ENCODE measurements at places on chromosomes 6 and 20.

- DNase-seq: peak; percentile 9
Observed at GRCh38 chr20:35773154-35773751, 1.4 kb downstream of the PHF20 start.

DNA sequence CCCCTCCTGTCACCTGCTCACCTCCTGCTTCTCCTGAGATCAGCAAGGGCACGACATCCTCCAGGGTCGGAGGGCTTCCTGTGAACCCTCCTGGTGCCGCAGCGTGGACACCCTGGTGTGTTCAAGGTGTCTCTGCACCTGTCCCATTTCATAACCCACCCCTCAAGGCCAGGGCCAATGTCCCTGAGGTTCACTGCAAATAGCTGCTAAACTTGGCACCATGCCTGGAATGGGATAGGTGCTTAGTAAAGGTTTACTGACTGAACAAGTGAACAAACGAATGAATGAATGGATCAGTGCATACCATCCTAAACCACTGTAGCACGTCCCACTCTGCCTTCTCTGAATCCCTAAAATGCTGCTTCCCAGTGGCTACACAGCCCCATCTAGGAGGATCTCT, 35.0 kb downstream of the SIRPA start:
- no peak for DNase-seq

DNA sequence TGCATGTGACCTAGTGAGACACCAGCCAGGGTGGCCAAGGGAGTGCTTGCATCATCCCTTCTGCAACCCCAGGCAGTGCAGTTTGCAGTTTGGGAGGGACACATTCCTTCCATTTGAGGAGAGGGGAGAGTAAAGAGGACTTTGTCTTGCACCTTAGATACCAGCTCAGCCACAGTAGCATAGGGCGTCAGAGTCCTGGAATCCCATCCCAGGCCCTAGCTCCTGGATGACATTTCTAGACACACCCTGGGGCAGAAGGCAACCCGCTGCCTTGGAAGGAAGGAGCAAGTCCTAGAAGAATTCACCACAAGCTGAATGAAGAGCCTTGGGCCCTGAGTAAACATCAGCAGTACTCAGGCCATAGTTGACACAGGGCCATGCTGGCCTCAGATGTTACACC, 680.4 kb upstream of the IMPG1 start:
- DNase-seq: no peak

DNA sequence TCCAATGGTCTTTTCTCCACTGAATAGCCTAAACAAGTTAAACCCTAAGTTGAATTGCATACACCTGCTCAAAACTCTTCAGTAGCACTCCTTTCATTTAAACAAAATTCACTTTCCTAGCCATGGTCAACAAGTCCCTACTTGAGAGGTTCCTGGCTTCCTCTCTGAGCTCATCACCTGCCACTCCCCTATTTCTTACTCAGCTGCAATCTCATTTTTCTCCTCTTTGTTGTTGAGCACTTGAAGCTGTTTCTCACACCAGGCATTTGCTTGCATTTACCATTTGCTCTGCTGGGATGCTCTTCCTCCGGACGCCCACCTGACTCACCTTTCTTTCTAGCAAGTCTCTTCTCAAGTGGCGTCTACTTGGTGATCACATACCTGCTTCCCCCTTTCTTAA, 38.5 kb downstream of the EDN1 start:
- no peak for DNase-seq

- DNase-seq: no peak
Observed at GRCh38 chr6:68653074-68653705, 18.1 kb downstream of the ADGRB3 start.

GRCh38 chr6:166604911-166605310, 18.4 kb upstream of the RAMACL start:
- no peak for DNase-seq

DNA sequence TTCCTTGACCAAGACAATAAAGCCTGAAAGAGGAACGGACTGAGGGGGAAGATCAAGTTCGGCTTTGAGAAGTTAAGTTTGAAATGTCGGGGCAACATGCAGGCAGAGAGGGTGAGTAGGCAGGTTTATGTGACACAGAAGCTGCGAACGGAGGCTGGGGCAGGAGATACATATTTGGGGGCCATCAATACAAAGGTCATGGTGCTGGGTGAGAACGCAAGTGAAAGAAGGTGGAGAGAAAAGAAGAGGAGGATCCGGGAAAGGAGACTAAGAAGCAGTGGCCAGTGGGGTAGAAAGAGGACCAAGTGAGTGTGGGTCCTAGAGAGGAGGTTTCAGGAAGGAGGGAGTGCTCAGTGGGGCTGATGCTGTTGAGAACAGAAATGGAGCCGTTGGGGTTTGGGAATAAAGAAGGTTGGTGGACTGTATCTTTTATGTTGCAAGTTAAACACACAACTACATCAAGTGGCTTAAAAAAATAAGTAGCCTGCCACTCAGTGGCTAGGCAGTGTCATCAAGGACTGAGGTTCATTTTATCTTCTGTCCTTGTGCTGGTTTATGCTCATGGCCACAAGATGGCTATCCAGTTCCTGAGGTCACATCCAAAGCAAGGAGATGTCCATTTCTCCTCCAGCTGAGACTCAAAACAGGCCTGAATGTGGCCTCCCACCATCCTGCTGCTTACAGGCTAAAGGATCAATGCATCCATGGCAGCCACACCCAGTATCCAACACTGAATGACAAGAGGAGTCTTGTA, 1.7 kb upstream of the BLCAP start:
- DNase-seq: no peak

GRCh38 chr6:41937861-41938574, 3.6 kb downstream of the CCND3 start:
- DNase-seq: no peak

GRCh38 chr6:72022830-72023229, 136.5 kb downstream of the RIMS1 start:
- no peak for DNase-seq

DNA sequence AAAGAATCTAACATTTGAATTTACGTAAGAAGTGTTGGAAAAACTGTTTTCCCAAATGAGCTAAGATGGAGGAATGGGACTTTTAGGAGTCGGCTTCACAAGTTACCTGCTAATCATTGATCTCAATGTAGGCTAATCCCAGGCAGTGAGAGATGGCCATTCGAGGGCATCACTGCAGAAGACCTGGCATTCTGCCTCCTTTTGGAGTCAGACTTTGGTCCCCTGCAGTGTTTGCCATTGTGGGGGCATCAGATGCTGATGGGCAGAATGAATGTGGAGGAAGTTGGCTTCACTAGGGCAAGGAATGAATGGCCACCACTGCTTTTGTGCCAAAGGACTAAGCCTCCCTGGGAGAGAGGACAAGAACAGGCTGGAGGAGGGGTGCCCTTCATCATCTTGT, 55.7 kb upstream of the NKX2-2 start:
- DNase-seq: no peak

GRCh38 chr6:117167520-117168271, 97.7 kb upstream of the VGLL2 start:
- no peak for DNase-seq

- DNase-seq: peak; percentile 94
Observed at GRCh38 chr6:73653571-73654424, at the start of gene SLC17A5. TSS of gene SLC17A5 (minus strand) at chr6:73653992. CDS start at chr6:73653886, 106 bp downstream.

DNA sequence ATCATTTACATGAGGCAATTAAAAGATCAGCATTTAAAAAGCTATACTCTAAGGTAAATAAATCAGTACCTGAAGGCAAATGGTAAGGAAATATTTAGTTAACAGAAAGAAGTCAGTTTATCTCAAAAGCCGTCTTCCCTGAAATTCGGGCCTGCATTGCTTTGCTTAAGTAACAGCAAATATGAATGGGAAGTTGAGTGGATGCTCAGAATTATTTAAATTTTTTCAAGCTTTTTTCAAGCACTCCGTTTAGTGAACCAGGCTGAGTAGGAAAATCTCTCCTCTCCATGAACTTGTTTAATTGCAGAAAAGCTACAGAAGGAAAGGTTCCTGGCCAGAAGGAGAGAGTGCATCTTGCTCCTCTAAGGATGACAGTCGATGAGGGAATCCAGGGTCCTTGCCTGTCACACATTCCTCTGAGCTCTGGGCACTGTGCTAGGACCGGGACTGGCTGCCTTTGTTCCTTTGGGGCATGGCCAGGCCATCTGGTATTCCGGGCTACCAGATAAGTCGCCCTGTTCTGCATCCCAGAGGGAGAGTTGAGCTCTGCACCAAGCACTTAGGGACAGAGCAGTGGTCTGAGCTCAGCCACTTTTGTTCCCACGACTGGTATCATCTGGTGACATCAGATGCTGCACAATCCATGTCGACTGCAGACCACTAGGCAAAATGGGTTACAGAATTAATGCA, 77.6 kb downstream of the RIN2 start:
- peak; percentile 76 for DNase-seq

DNA sequence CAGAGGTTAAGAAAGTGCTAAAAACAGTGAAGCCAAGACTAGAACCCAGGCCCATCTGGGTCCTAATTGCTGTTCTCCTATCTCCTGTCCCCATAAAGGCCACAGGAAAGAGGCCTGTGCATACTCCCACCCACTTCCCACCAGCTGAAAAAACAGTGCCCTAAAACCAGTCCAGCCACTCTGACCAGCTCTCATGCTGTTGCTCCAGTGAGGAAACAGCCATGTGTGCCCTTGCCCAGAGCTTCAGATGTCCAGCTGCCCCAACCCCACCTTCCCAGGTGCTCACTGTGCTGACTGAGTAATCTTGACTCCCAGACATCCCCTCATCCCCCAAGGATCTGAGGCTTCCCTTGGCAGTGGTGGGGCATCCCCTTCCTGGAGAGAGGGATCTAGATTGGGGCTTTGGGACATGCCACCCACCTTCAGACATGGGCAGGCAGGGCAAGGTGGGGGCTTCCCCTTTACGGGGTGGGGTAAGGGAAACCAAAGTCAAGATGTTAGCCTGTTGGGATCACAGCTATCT, 28.7 kb downstream of the KCNK5 start:
- DNase-seq: no peak

DNA sequence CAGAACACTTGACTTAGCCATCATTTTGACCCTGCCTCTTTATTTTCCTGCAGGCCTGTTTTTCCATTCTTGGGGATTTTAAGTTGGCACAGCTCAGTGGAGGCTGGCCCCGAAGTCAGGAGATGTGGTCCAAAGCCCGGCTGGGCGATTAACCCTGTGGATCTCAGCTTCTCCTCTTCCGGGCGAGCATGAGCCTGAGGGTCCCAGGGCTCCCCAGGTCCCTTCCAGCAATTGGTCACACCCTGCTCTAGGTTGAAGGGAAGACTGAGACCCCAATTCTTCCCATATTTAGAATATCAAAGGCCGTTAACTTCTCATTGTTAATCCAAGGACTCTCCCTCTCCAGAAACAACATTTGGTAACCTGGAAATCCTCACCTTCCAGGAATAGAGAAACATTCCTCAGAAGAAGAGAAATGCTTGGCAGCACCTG, 2.3 kb downstream of the THBS2 start:
- peak; percentile 31 for DNase-seq

- DNase-seq: no peak
Observed at GRCh38 chr6:28767691-28768090, 156.1 kb downstream of the TRIM27 start.

GRCh38 chr20:14264869-14265268, 72.5 kb downstream of the FLRT3 start:
- no peak for DNase-seq

- DNase-seq: no peak
Observed at GRCh38 chr6:44203955-44204354, 12.8 kb upstream of the MYMX start.

DNA sequence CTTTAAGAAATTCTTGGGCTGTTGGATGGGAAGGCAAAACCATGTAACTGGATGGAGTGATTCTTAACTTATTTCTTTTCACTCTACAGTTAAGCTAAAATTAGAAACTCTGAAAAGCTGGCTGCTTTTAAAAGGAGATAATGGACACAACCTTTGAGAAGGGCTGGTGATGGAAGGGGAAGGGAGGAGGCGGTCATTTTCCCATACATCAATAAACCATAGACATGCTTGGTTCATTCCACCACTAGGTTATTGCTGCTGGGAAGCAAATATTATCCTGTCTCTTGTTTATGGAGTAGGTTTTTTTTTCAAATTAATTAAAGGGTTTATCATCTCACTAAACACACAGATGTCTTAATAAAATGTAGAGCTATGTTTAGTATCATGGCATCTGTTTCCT, 76.2 kb downstream of the PLCB1 start:
- DNase-seq: no peak

DNA sequence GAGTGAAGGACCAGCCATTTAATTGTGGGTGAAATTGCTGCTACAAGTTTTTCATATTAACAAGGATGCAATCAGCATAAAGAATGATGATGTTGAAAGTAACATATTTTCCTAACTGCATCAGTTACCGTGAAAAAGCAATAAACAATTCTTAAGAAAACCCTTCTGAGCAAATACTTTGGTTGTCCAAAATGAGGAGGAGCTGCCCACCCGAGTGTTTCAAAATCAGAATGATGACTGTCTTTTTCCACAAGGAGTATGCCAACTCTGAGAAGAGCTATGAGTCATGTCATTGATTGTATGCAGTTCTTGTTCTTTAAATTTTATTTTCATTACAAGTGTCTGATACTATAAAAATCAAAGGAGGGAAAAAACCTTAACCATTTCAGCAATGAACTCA, 470.5 kb downstream of the COL12A1 start:
- DNase-seq: no peak

- DNase-seq: no peak
Observed at GRCh38 chr6:43842231-43842794, 72.3 kb downstream of the VEGFA start.

DNA sequence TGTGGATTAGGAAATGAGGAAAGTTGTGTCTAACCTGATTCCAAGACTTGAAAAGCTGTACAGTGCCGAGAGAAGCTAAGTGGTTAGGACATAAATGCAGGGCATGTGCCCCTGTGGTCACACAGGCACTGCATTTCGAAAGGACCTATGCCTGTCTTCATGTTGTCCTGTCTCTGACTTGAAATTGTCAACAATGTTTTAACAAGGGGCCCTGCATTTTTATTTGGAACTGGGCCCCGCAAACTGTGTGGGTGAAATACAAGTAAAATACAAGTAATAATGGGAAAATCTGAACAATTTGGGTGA, 38.8 kb downstream of the MRS2 start:
- DNase-seq: no peak

DNA sequence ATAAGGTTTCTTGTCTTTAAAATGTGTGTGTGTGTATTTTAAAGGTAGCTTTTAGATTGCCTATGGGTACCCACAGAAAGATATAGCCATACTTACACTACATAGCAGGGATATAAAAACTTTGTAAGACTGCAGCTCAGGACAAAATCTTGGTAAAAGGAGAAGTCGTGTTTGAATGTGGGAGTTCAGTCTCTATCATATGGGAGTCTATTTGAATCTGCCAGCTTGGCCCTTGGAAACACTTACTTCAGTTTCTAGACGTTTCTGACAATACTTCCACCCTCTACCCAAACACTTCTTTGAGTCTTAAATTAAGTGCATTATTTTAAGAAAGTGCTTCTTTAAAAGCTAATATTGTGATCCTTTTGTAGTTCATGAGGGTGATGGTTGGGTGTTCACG, 155.7 kb downstream of the CARMIL1 start:
- DNase-seq: no peak
